ENCODE measurements at places on chromosomes 6 and 20.

- DNase-seq = no peak
Measured at GRCh38 chr20:33507461-33507860, 17.6 kb downstream of the CBFA2T2 start.

DNA sequence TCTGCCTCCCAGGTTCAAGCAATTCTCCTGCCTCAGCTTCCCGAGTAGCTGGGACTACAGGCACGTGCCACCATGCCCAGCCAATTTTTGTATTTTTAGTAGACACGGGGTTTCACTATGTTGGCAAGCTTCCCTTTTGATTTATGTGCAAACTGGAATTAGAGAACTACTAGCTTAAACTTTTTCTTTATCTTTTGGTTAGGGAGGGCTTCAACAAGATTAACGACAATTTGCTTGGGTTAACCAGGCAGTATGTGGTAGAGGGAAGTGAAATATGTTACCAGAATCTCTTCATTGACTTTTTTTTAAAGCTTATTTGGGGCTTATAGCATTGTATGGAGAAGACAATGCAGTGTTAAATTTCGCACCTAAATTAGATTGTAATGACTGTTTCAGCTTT is 9.0 kb downstream of the MYO6 start:
- DNase-seq = no peak

DNA sequence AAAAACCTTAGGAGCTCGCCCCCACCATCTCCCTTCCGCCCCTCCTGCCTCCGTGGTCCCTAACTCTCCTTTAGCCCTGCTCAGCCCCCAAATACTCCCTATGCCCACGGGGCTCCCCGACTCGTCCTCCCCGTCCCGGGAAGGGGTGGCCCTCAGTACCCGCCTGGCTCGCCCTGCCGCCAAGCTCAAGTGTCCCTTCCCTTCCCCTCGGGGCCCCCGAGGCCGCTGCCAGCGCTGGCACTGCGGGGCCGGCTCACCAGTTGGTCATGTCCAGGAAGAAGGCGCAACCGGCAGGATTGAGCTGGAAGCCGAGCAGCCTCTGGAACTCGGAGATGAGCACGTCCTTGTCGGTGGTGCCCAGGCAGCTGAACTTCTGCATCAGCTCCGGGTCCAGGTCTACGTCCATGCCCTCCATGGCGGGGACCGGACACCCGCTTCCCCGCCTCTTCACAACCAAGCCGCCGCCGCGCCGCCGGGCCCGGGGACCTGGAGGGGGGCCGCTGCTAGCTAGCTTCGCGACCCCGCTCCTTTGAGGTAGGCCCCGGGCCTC is 303 bp downstream of the ILRUN start:
- DNase-seq = peak; percentile 57

DNA sequence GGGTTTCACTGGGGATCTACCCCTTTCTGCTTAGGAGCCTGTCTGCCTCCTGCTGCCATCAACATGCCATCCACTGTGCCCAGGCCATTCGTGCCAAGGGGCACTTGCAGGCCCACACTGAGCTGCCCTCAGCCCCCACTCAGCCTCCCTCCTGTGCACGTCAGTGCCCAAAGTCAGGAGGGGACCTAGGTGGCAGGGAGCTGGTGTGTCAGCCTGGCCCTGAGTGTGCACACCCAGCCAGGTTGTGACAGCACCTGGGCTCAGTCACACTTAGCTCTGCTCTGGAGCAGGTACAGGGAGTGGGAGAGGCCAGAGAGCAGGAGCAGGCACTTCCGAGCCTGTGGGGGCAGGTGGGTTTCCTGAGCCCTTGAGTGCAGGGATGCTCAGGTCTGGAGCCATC is 63.6 kb upstream of the SYNCRIP start:
- DNase-seq = no peak

DNA sequence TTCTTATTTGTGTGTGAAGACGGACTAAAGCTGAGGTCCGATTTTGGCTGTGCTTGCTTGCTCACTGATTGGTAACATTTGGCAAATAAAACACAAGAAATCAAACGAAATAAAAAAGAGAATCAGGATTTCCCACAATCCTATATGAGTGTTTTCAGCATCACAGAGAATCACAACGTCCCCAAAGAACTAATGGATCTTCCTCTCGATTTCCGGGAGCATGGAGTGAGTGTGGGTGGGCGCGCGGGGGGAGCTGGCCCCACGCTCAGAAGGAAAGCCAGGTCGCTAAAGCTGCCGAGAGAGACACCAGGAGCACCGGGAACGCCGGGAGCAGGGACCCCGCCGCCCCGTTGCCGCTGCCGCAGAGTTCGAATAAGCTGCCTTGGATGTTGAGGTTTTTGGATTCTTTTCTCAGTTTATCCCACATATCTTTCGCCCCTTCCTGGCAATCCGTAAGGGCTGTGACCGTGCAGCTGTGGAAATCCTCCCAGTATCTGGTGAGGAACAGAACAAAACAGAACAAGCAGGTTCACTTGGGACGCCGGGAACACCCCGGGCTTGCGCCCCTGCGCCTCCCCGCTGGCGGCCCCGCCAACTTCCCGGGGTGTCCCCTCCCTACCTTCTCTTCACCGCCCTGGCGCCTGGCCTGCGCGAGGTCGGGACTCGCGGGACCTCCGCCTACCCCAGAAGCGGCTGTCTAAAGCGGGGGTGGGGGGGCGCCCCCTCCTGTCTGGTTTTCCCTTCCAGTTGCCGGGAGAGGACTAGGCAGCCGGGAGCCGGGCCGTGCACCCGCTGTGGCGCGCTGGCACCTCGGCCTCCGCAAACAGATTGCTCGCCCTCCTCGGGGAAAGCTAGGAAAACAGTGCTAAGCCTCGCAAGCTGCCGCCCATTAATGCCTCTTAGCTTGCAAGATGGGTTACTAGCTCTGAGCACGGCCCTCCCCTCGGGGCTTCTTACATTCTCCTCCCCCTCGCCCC is 7.7 kb downstream of the NRN1 start:
- no peak for DNase-seq

DNA sequence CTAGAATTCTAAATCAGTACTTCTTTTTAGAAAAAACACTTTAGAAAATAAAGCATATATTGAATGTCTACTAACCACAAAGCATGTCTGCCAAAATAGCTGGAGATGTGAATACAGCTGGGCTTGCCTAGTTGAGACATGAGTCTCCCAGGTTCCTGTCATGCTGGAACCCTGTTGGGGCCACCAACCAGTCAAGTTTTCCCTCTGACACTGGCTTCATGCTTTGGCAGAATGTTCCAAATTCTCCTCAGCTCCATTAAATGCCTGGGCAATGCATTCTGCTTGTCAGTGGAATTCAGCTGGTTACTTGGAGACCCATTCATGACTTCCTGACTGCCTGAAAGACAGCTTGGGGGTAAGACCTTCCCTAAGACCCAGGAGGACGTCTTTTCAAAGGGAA is 87.2 kb downstream of the PRND start:
- no peak for DNase-seq

- DNase-seq = no peak
Measured at GRCh38 chr20:2694519-2694918, 1.9 kb downstream of the EBF4 start.

DNA sequence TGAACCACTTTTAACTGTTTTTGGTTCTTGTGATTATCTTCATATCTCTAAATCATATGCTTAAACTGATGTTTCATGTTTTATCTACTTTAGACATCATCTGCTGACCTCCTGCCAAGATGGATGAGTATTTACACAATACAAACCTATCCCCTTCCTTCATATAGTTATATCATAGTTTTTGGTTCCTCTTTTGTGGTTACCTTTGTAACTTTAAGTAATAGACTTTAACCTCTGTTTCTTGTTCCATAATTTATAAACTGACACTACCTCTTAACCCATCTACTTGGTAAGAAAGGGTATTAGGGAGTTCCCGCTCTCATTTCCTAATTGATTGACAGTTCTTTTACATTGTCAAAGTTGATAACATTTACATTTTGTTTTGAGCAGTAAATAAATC is 11.9 kb downstream of the PCMT1 start:
- DNase-seq = no peak

- DNase-seq = no peak
Measured at GRCh38 chr6:37407948-37408347, 25.1 kb upstream of the CMTR1 start.

- peak; percentile 53 for DNase-seq
Measured at GRCh38 chr6:113859349-113860180, 2.4 kb downstream of the MARCKS start.

- peak; percentile 87 for DNase-seq
Measured at GRCh38 chr6:159968295-159969203, at the start of gene IGF2R. TSS of gene IGF2R (plus strand) at chr6:159969082. CDS start at chr6:159969247, 165 bp downstream.

DNA sequence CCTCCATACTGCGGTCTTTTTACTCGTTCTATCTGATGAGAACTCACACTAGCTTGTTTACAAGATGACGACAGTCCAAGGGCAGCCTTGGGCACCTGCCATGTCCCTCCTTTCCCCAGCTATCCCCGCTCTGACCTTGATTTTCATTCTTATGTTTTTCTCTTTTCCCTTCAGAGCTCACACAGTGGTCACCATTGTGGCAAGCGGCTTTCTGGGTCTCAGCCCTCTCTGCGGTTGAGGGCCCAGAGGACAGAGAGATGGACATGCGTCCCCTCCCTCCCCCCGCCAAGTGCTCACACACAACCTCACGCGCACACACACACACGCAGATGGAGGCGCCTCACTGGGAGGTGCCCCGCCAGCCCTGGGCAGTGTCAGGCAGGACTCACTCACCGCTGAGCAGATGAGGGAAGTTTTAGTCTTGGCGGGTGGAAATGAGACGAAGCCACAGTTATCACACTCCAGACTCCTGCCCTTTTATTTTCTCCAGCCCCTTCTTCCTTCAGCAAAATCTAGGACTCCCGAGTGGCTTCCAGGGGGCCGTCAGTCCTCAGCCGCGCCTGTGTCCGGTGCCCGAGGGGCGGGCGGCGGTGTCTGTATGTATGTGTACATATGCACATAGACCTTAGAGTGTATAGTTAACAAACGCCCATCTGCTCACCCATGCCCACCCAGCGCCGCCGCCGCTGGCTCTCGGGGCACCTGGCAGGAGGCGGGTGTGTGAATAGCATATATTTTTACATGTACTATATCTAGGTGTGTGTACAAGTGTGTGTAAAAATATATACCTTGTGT is 13.8 kb upstream of the MYL9 start:
- DNase-seq = no peak

GRCh38 chr6:23980965-23981364 is 145.1 kb upstream of the NRSN1 start:
- no peak for DNase-seq

GRCh38 chr20:14477125-14477524 is 139.7 kb upstream of the FLRT3 start:
- DNase-seq = no peak

DNA sequence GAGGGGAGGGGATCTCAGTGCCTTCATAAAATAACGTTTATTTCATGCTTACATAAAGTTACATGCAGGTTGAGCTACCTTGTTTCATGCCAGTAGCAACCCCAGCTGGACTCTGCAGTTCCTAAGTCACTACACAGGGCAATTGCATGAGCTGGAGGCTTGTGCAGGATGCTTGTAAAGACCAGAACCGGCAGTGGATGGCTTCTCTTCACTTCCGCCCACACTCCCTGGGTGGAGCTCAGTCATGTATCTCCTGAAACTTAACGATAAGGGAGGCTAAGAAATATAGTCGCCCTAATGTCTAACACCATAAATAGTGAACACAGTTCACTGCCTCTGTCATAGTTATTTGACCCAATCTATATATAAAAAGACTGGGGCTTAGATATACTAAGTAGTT is 99.4 kb upstream of the RAB32 start:
- no peak for DNase-seq

DNA sequence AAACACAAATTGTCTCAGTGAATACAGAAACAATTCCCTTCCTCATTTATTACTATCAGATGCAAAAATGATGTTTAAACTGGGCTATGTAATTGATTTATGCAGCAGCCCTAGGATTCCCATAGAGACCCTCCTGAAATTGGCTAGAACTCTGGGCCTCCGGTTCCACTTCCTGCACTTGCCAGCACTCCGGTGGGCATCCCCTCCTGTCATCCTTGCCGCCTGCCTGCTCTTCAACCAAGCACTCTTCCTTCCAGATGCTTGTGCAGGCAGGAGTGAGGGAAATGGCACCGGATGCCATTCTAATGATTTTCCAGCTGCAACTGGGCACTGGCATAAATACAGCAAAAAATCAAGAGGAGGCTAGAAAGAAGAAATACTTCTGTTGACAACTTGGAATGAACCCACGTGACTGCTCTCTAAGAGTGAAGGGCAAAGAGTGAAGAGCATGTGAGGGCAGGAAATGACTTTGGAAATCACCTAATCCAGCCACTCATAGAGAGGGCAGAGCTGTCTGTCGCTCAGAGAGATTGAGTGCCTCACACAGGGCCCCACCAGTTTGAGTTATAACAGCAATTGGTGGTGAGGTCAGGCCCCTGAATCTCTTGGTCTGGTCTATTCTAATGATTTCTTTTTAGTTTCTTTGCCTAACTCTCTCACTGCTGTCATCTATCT is 3.7 kb upstream of the NEDD9 start:
- peak; percentile 51 for DNase-seq

DNA sequence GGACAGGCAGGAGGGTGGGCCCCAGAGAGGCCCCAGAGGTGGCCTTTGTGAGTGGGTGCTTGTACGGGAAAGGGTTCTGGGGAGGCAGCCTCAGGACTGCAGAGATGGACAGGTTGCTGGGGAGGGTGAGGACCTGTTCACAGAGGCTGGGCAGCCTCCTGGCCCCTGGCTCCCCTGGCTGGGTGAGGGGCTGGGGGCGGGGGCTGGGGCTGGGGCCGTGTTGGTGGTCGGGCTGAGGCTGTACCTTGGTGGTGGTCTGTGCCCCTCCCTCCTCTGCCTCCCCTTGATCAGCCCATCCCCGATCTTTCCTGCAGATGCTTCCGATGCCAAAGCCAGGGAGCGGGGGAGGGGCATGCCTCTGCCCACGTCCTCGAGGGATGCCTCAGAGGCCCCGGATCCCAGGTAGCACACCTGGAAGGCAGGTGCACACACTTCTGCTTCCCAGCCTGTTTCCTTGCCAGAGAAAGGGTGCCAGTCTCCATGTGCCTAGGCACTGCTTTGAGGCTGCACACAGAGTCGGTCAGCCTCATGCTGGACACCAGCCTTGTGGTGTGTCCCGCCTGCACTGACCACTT is 4.8 kb downstream of the TCEA2 start:
- DNase-seq = no peak

DNA sequence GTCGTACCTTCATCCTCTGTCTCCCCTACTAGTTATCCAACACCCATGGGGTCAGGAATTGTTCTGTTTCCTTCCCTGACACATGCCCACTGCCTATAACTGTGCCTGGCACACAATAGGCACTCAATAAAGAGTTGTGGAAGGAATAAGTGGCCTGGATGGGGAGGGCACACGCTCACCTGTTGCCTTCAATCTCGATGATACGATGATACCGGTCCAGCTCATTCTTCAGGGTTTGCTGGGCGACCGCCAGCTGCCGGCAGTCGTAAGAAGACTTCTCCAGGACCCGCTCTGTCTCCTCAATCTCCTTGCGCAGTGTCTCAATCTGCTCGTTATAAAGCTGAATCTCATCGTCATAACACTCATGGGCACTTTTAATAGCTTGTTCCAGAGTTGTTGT is 32.5 kb downstream of the BFSP1 start:
- DNase-seq = no peak

DNA sequence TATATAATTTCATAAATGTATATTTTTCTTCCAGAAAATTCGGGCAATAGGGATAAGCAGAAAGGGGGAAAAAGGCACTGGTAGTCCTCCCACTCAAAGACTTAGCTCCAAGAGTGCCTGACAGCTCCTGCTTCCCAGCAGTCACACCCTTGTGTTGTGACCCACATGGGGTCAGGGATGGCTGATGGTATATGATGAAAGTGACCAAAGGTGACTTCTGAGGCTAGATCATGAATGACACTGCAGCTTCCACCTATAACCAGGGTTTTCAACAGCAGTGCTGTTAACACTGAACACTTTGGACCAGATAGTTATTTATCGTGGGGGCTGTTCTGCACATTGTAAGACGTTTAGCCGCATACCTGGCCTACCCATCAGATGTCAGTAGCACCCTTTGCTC is 22.3 kb downstream of the FAM50B start:
- DNase-seq = no peak

All from umbilical cord (tissue), 2 donors.